Cerebellar nuclear complex (tissue), 1 donor: ENCODE measurements at places on chromosomes 12 and 14.

DNA sequence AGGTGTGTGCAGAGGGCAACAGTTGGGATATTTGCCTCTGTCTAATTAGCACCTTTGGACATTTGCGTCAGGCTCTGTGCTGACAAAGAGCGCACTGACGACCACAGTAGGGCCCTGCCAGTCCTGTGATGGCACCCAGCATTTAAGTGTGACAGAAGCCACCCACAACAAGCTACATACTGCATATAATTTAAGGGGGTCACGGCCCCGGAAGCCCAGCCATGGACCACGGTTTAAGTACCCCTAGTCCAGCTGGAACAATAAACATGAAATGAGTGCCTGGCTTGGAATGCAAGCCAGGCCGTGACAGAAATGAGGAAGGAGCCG, 16.8 kb upstream of the DYNC1H1 start:
- no peak for DNase-seq

GRCh38 chr12:65665817-65666216, 158.5 kb upstream of the HMGA2 start:
- DNase-seq: no peak

- DNase-seq: no peak
These were observed 272.5 kb upstream of the PRICKLE1 start for GRCh38 chr12:42862055-42862454.

DNA sequence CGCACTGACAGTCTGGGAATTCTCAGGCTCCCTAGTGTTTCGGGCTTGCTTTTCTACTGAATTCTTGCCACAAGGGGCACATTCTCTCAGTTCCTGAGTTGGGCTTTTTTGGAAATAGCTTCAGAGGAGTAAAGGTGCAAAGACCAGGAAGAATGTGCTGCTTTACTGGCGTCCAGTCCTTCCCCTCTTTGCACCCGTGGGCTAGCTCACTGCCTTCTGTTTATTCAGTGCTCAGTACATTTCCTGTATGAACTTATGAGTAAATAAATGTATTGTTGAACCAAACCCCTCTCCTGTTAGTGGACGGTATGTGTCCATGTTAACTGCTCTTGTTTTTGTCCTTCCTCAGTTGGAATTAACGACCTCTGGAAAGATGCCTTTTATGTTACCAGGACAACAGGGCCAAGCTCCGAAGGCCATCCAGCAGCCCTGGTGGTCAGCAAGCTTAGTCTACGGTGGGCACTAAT, 24.0 kb downstream of the GSG1 start:
- DNase-seq: no peak

- no peak for DNase-seq
These were observed 13.7 kb upstream of the REP15 start for GRCh38 chr12:27682534-27682933.

- DNase-seq: no peak
These were observed at the start of gene VWF for GRCh38 chr12:6124411-6125309. Gene VWF (minus strand): TSS chr12:6124670. CDS start chr12:6123196, 1,474 bp downstream.
